ENCODE measurements at places on chromosomes 4 and X.

- DNase-seq = no peak
These were observed 55.4 kb downstream of the NOP14 start for GRCh38 chr4:2907706-2908293.

DNA sequence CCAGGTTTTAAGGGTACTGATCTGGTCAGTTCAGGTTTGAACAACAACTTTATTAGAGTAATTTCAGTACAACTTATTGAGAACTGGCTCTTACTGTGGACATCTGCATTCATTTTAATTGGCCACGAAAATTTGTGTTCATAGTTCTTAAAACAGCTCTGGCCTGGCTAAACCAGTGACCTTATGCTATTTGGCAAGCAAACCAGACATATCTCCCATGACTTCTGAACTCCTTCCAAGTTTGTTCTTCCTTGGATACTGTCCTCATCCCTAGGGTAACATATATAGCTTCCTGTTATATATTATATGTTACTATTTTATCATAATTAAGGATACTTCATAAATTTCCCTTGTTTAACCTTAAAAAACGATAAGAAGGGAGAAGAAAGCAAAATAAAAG, 841.9 kb downstream of the TRAM1L1 start:
- DNase-seq = no peak

- DNase-seq = no peak
These were observed 59.5 kb downstream of the CEP135 start for GRCh38 chr4:56008206-56008605.

DNA sequence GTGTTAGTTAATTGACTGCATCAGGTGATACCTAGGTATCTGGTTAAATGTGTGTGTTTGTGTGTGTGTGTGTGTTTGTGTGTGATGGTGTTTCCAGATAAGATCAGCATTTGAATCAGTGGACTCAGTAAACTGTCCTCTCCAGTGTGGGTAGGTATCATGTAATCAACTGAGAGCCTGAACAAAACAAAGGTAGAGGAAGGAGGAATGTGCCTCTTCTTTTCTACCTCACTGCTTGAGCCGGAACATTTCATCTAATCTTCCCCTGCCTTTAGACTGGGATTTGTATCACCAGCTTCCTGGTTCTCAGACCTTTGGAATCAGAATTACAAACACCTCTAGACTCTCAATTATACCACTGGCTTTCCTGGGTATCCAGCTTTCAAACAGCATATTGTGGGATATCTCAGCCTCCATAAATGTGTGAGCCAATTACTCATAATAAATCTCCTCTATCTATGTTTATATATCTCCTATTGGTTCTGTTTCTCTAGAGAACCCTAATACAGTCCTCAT, 120.5 kb downstream of the TBCK start:
- DNase-seq = no peak

GRCh38 chrX:18753631-18754030, 46.2 kb downstream of the PPEF1 start:
- DNase-seq = no peak

- DNase-seq = no peak
These were observed 60.6 kb downstream of the MAOA start for GRCh38 chrX:43716696-43717095.

- no peak for DNase-seq
These were observed 482.1 kb downstream of the TMA16 start for GRCh38 chr4:163976588-163976987.

DNA sequence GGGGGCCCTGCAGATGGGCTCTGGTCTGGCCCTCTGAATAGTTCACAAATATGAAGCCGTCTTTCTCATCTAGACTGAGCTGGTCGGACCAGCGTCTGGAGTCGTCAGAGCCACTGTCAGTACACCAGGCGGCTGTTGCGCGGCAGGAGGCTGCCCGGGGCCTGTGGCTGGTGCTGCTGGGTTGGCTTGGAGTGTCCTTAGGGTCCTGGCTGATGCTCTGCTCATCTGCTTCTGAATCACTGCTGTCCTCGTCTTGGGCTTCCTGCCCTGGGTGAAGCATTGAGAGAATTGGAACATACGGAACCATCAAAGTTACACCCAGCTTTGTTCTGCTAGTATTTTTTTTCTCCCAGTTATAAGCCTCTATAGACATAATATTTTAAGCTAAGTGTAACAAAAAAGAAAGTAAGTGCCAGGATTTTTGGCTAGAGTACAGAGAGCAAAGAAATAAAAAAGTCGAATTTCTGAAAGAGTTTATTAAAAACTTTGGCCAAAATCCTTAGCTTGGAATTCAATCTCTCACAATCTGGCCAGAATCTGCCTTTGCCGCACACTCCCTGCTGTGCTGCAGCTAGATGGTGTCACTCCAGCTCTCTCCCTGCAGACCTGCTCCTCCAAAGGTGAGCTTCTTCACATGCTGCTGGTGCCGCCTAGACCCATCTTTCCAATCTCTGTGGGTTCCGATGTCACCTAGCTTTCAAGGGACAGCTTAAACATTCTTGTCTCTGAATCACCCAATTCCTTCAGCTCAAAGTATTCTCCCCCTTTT, 96.2 kb downstream of the CDS1 start:
- no peak for DNase-seq

GRCh38 chrX:70219938-70220764, 14.3 kb upstream of the AWAT1 start:
- peak; percentile 14 for DNase-seq

DNA sequence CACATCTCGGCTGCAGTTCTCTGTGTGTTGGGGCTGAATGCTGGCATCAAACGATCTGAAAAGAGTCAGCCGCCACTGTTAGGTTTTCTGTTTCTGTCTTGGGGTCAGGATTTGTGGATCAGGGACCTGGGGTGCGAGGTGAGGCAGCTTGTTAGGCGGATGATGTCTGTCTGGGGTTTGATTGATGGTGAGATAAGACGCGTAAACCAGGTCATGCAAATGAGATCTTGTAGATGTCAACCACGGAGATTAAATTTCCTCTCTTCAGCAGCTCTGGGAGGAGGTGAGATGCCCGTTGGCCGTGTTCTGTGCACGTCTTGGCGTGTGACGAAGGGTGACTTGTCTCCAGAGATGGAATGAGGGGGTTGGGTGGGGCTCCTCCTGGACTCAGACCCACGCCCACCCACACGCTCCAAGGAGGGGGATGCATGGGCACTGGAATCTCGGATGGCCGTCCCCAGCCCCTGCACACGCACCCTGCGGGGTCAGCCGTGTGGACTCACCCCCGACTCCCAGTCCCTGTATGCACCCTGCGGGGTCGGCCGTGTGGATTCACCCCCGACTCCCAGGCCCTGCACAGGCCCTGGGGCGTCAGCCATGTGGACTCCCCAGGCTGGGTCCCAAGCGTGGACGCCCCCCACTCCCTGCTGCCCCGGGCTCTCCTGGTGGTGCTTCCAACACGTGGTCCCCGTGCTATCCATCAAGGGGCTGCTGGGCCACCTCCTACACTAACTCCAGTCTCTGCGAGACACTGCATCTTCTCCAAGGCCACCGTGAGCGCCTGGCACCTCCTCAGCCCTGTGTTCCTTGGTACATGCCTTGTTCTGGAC, 16.0 kb upstream of the UVSSA start:
- no peak for DNase-seq

- DNase-seq = no peak
These were observed 24.8 kb upstream of the CYP2U1 start for GRCh38 chr4:107906458-107907100.

DNA sequence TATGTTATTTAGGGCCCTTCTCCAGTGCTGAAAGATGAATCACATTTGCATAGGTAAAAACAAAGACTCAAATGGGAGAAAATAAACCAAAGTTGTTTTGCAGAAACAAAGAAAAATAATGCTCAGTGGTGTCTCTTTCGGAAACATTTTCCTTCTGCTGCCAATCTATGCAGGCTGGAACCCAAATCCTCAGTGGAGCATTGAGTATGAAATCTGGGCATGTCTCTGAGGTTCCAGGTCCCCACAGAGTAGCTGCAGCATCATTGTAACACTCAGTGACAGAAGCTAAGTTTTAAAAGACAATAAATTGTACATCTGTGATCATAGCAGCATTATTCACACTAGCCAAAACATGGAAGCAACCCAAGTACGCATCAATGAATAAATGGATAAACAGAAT, 303.6 kb downstream of the FBXW7 start:
- no peak for DNase-seq

- DNase-seq = no peak
These were observed 113.3 kb upstream of the PDLIM3 start for GRCh38 chr4:185648631-185649030.

Measured in RPMI8226 (cell line).